H1 (cell line): ENCODE measurements at places on chromosomes 2 and 18. TPM values are rescaled to one million over a fixed set of nuclear protein-coding genes. Genes with fewer than 3 reads are reported as not detected.

- no peaks in the 10 kb centered on the region for H3K27me3 ChIP-seq
- no peak for DNase-seq
- H3K4me3 ChIP-seq, result no peak overlapping the region
- H3K36me3 ChIP-seq, result no peaks in the 10 kb centered on the region
- H3K4me1 ChIP-seq, result no peaks in the 10 kb centered on the region
These were observed 390.4 kb downstream of the SOX11 start for GRCh38 chr2:6082625-6083018.

DNA sequence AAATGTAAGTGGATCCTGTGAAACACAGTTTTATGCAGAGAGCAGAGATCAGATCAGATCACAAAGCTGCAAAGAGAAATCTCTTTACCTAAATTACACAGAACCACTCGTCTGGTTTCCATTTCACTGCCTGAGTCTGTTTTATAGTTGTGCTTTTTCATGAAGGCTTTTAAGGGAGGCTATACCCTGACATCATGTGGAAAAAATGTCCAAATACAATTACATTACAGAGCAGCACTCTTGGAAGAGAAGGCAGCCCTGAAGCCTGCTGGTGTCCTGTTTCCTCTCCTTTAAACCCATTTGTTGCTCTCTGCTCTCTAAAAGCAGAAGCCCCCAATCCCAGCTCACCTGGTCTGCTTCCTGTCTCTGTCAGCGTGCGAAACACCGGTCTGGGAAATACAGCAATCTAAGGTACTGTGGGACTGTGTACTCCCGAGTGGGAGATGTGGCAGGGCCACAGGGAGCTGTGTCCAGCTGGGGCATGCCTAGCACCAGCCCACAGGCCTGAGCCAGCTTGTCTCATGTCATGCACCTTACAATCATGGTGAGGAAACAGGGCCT lies 24.8 kb upstream of the ZFP36L2 start:
- no peak overlapping the region for H3K4me3 ChIP-seq
- H3K27me3 ChIP-seq, result no peaks in the 10 kb centered on the region
- no peaks in the 10 kb centered on the region for H3K4me1 ChIP-seq
- H3K36me3 ChIP-seq, result no peaks in the 10 kb centered on the region
- no peak overlapping the region for H3K27ac ChIP-seq

Gene VSNL1
- total RNA-seq, result 108 and 113 TPM in 2 replicates

DNA sequence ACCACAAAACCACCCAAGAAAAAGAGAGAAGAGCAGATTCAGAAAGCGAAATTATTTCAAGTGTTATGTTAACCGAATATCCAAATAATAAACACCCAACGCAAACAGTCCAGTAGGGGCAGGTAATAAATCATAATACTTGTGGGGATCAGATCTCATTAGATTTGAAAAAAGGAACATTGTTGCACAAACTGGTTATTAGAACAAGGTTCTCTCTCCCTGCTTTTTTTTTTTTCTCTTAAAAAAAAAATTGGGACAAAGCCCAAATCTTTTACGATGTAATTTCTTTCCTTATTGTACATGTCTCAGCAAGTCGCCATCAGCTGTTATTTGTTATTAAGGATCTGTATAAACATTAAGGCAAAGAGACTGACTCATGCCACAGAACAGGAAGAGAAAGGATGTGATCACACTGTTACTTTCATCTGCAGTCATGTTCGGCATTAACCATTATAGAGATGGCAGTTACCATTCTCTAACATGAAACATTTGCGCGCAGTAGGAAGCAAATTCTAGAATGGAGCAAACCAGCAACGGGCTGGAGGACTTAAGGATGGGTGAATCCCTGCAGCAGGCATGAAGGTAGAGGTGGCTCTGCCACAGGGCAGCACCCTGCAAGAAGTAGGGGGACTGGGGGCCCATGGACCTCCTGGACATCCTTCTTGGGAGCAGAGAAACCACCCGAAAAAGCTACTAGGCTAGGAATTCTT lies 42.0 kb downstream of the EPHA4 start:
- no peak for DNase-seq
- H3K4me3 ChIP-seq, result no peak overlapping the region
- H3K4me1 ChIP-seq, result no peaks in the 10 kb centered on the region
- H3K27ac ChIP-seq, result no peak overlapping the region
- H3K27me3 ChIP-seq, result no peaks in the 10 kb centered on the region

DNA sequence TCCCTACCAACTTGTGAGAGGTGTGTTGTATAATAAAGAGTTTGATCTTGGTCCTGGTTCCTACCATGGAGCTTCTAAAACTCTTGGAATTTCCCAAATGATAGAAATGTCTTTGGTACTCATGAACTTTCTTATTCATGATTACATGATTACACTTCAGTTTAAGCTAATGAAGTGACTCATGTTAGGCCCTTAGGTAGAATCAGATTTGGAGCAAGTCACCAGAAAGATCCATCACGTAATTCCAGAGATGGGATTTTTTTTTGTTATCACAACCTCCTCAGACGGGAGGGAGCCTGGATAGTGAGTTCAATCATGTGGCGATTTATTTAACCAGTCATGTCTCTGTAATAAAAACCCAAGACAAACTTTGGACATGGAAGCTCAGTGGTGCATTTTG lies 1287.6 kb upstream of the ZEB2 start:
- no peaks in the 10 kb centered on the region for H3K4me1 ChIP-seq
- H3K27me3 ChIP-seq, result no peaks in the 10 kb centered on the region
- DNase-seq, result no peak
- no peak overlapping the region for H3K27ac ChIP-seq

Gene SGPP2
- not detected in 2 replicates for total RNA-seq

Gene PLCD4
- total RNA-seq, result 0.50 and 0.61 TPM in 2 replicates

Gene SMAD7
- total RNA-seq, result 13.8 and 15.5 TPM in 2 replicates

GRCh38 chr2:187654535-187654934 lies 100.3 kb upstream of the TFPI start:
- H3K27me3 ChIP-seq, result no peaks in the 10 kb centered on the region
- H3K36me3 ChIP-seq, result 0 out of 2 replicates have a peak, but pooled peaks cover 4% of the 10 kb centered on the region
- H3K4me1 ChIP-seq, result peaks cover 8% of the 10 kb centered on the region; the same call in 1 of the 2 replicates
- no peak overlapping the region for H3K27ac ChIP-seq
- no peak overlapping the region for H3K4me3 ChIP-seq
- no peak for DNase-seq

Gene MERTK
- total RNA-seq, result 6.1 and 7.0 TPM in 2 replicates

- H3K27me3 ChIP-seq, result no peaks in the 10 kb centered on the region
- H3K27ac ChIP-seq, result no peak overlapping the region
- no peaks in the 10 kb centered on the region for H3K36me3 ChIP-seq
- H3K4me1 ChIP-seq, result no peaks in the 10 kb centered on the region
These were observed 355.2 kb downstream of the CMPK2 start for GRCh38 chr2:6510532-6510931.

DNA sequence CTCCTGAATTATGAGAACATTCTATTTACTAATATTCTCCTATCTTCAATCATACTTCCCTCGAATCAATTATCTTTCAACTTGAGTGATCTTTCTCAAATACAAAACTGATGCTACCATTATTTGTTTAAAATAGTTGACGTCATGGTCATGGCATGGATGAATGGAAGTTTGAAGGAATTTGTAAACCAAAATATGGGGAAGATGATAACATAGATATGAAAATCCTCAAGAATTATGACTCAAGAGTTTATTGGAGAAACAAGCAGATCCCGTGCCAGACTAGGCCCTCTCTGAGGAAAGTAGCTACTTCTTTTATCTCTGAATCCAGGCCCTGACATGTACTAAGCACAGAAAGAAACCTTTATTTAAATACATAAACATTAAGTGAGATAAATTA lies 270.4 kb upstream of the MC4R start:
- H3K27me3 ChIP-seq, result no peaks in the 10 kb centered on the region
- no peak for DNase-seq
- no peak overlapping the region for H3K27ac ChIP-seq
- H3K4me1 ChIP-seq, result no peaks in the 10 kb centered on the region
- no peaks in the 10 kb centered on the region for H3K36me3 ChIP-seq

- no peaks in the 10 kb centered on the region for H3K4me1 ChIP-seq
- no peak overlapping the region for H3K4me3 ChIP-seq
- H3K36me3 ChIP-seq, result no peaks in the 10 kb centered on the region
- H3K27me3 ChIP-seq, result no peaks in the 10 kb centered on the region
These were observed 504.5 kb downstream of the IRS1 start for GRCh38 chr2:226295123-226295522.

DNA sequence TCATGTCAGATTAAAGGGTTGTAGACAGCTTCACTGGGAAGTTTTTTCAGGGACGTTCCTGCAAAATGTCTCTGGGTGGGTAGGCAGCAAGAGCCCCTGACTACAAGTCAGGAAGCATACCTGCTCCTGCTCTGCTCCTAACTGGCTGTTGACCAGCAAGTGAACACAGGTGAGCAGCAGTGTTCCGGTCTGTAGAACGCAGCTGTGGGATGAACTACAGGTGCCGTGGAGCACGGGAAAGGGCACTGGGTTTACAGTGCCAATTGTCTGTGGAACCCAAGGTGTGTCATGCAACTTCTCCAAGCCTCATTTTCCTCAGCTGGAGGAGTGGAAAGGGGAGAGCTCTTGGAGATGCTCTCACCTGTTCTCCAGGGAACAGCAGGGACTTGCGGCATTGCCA lies 6.6 kb downstream of the ASB18 start:
- no peak for DNase-seq
- no peak overlapping the region for H3K27ac ChIP-seq
- no peaks in the 10 kb centered on the region; the same call in 1 of the 2 replicates for H3K27me3 ChIP-seq

DNA sequence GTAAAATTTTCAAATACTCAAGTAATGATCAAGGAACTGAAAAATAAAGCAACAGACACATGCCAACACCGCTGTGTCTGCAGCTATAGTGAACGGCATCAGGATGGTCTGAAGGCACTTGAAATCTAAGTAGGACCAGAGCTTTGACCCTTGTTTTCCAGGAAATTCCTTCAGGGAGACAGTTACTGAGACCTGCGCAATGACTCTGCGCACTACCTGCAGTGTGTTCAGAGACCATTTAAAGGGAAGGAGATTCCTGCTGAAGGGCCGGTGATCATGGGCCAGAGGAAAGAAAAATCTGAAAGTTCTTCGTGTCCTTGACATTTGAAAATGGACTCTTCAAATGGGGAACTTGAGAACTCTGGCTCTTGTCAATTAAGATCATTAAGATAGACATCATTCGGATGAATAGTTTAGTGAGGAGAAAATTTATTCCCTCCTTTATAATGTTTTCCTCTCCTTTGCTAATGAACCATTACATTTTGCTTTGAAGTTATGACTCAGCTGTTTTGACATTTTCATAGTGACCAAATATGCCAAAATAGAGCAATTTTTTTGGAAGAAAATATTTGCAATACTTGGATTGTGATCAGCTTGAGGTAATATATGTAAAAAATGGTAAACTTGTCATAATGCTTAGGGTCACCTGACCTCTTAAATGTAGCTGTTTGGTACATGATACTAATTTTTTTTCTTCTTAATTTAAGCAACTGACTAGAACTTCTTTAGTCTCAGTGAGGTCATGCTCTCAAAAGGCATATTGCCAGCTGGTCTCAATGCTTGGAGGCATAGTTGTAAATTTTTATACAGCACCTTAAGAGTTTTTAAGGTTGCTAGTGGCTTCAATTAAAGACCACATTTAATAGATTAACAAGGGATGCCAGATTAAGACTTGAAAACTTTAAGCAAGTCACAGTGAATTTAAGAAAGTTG lies 329.3 kb downstream of the ARHGAP15 start:
- H3K4me3 ChIP-seq, result no peak overlapping the region
- H3K36me3 ChIP-seq, result no peaks in the 10 kb centered on the region
- H3K27me3 ChIP-seq, result no peaks in the 10 kb centered on the region
- DNase-seq, result no peak

DNA sequence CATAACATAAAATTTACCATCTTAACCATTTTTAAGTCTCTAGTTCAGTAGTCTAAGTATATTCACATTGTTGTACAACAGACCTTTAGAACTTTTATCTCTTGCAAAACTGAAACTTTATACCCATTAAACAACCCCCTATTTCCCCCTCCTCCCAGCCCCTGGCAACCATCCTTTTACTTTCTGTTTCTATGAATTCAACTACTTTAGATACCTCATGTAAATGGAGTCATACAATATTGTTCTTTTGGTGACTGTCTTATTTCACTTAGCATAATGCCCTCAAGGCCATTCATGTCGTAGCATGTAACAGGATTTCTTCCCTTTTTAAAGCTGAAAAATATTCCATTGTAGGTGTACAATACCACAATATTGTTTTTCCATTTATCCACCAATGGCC lies 129.8 kb downstream of the PDE11A start:
- H3K4me3 ChIP-seq, result no peak overlapping the region
- H3K27ac ChIP-seq, result no peak overlapping the region
- no peaks in the 10 kb centered on the region for H3K36me3 ChIP-seq
- no peak for DNase-seq
- H3K4me1 ChIP-seq, result no peaks in the 10 kb centered on the region
- H3K27me3 ChIP-seq, result no peaks in the 10 kb centered on the region

DNA sequence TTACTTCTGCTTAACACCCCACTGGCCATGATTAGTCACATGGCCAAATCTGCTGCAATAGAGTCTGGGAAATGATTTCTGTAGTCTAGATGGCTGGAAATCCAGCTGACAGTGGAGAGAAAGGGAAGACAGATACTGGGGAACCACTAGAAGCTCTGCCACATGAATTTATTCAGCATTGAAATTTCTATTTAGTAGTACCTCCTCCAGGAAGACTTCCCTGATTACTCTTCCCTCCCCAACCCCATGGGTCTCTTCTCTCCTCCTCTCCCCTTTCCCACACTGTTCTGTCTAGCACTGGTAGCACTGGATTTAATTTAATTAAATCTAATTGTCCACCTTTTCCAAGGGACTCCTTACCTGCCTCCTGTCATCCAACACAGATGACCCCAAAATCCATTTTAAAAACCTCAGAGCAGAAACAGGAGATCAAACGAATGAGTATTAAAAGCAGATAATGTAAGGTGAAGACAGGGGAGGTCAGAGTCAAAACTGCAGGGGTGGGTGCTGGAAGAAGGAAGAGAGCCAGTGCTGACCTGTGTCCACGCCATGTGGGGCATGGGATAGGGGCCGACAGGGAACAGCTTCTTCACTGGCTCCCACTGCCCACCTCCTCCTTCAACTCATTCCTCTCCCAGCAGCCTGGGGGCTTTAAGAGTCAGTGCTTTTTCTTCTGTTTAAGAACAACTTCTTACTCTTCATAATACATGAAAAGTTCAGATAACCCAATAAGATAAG lies 169.2 kb upstream of the HS6ST1 start:
- H3K4me3 ChIP-seq, result no peak overlapping the region
- H3K27ac ChIP-seq, result no peak overlapping the region
- no peaks in the 10 kb centered on the region for H3K36me3 ChIP-seq
- H3K4me1 ChIP-seq, result peaks cover 30% of the 10 kb centered on the region
- DNase-seq, result peak; percentile 29
- no peaks in the 10 kb centered on the region for H3K27me3 ChIP-seq

GRCh38 chr2:36509075-36509474 lies 88.9 kb downstream of the FEZ2 start:
- H3K27ac ChIP-seq, result no peak overlapping the region
- H3K4me3 ChIP-seq, result no peak overlapping the region
- no peaks in the 10 kb centered on the region for H3K4me1 ChIP-seq
- no peak for DNase-seq
- peaks cover 23% of the 10 kb centered on the region for H3K36me3 ChIP-seq

Gene UPP2
- not detected in 2 replicates for total RNA-seq

Gene BAZ2B
- 46.3 and 48.8 TPM in 2 replicates for total RNA-seq

DNA sequence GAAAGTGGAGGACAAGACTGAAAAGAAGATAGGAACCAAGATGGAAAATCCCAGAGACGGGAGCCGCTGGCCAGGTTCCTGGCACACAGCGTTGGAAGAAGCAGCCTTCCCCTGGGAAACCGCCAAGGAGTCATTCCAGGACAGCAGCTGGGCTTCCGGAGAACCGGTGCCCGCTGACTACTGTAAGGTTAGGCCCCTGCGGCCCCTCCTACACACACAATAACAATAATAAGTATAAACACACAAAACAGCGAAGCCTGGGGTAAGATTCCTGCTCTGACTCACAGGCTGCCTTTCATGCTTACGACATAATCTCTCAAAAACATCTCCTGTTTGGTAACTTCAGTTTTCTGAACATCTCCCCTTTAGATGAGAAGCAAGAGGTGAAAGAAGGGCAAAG lies 28.1 kb upstream of the MYCN start:
- H3K27ac ChIP-seq, result no peak overlapping the region
- no peak overlapping the region for H3K4me3 ChIP-seq
- H3K27me3 ChIP-seq, result no peaks in the 10 kb centered on the region
- DNase-seq, result no peak
